Thymus (tissue), 14 donors: ENCODE measurements at places on chromosomes 1 and 21. TPM values are rescaled to one million over a fixed set of nuclear protein-coding genes. Genes with fewer than 3 reads are reported as not detected.

IL24 gene
- 0.09 TPM for total RNA-seq

CDKN2C gene
- 34.3 TPM for total RNA-seq

NR1I3 gene
- total RNA-seq: not detected

PRSS38 gene
- total RNA-seq: not detected

ARHGEF11 gene
- total RNA-seq: 4.5 TPM

SLC30A1 gene
- 5.7 TPM for total RNA-seq

NPR1 gene
- total RNA-seq: 2.5 TPM

IL12RB2 gene
- total RNA-seq: 4.6 TPM

VPS72 gene
- 47.2 TPM for total RNA-seq

ANXA9 gene
- 0.14 TPM for total RNA-seq

GRCh38 chr1:234396871-234397270 is 23.6 kb downstream of the COA6 start:
- peaks cover 29% of the 10 kb centered on the region for H3K36me3 ChIP-seq
- peaks cover 4% of the 10 kb centered on the region for H3K4me1 ChIP-seq
- H3K27me3 ChIP-seq: no peaks in the 10 kb centered on the region

DNA sequence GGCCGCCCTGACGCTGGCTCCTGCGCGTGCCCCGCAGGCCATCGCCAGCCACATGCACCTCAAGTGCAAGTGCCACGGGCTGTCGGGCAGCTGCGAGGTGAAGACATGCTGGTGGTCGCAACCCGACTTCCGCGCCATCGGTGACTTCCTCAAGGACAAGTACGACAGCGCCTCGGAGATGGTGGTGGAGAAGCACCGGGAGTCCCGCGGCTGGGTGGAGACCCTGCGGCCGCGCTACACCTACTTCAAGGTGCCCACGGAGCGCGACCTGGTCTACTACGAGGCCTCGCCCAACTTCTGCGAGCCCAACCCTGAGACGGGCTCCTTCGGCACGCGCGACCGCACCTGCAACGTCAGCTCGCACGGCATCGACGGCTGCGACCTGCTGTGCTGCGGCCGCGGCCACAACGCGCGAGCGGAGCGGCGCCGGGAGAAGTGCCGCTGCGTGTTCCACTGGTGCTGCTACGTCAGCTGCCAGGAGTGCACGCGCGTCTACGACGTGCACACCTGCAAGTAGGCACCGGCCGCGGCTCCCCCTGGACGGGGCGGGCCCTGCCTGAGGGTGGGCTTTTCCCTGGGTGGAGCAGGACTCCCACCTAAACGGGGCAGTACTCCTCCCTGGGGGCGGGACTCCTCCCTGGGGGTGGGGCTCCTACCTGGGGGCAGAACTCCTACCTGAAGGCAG is 23.4 kb upstream of the ARF1 start:
- peak; percentile 35 for DNase-seq
- H3K36me3 ChIP-seq: no peaks in the 10 kb centered on the region
- peak overlapping the region; percentile 29 for H3K4me3 ChIP-seq
- peaks cover 84% of the 10 kb centered on the region for H3K27me3 ChIP-seq

DNA sequence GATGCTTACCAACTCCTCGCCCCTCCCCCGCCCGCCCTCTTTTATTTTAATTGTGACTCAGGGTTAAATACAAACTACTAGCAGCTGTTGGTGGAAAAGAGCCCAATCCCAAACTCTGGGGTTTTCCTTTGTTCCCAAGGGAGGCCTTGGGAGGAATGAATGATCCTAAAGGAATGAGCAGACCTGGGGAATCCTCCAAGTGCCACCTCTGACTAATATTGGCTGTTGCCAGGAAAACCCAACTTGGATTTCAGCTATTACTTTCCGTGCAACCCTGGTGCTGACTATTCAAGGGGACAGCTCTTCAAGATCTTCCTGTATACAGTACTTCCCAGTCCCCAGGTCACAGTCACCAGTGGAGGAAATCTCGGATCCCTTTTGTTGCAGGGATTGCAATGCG is 1.3 kb upstream of the S100A10 start:
- H3K4me3 ChIP-seq: no peak overlapping the region
- no peak for DNase-seq
- H3K27ac ChIP-seq: no peak overlapping the region
- no peaks in the 10 kb centered on the region for H3K36me3 ChIP-seq
- peaks cover 20% of the 10 kb centered on the region for H3K4me1 ChIP-seq

GRCh38 chr21:45570826-45571601 is 28.8 kb upstream of the SLC19A1 start:
- no peak overlapping the region for H3K4me3 ChIP-seq
- no peak for DNase-seq
- H3K27me3 ChIP-seq: no peaks in the 10 kb centered on the region

- no peaks in the 10 kb centered on the region for H3K4me1 ChIP-seq
- no peak for DNase-seq
- H3K27me3 ChIP-seq: no peaks in the 10 kb centered on the region
- H3K4me3 ChIP-seq: no peak overlapping the region
- peaks cover 18% of the 10 kb centered on the region for H3K36me3 ChIP-seq
Measured at GRCh38 chr1:203778789-203779188, 13.8 kb downstream of the LAX1 start.

DNA sequence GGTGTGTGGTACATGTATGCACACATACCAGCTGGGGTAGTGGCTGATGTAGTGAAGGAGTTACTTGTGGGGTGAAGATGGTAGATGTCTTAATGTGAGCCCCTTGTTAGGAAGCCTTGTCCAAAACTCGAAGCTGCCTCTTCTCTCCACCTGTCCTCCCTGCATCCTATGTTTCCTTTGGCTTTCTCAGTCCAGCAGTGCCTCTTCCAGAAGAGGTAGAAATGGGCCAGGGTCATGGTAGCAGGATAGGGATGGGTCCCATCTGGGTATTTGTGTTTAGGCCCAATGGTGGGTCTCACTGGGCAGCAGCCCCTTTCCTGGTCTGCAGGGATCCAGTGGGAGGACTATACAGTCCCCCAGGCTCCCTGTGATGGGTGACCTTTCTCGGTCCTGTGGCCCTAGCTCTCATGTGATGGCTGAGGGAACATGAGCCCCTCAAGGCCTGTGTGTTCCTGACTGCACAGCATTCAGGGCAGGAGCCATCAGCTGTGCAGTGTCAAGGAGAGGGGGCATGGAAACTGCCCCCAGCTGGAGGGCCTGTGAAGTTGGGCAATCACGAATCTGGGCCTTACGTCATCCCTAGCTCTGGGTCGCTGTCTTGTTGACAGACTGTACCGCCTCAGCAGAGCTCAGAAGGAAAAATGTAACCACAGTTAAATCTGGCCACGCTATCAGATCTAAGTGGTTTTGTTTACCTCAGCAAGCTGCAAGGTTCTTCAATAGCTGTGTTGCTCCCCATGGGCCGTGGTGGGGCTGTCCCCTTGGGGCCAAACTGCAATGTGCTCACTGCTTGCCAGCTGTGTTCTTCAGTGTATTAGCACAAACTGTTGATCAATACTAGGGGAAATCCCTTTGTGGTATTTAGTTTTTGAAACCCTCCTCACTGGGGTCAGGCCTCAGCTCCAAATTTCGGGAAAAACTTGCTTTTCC is 82.7 kb downstream of the NOS1AP start:
- H3K4me1 ChIP-seq: no peaks in the 10 kb centered on the region
- H3K36me3 ChIP-seq: no peaks in the 10 kb centered on the region
- H3K27ac ChIP-seq: no peak overlapping the region
- no peak overlapping the region for H3K4me3 ChIP-seq
- no peak for DNase-seq
- H3K27me3 ChIP-seq: no peaks in the 10 kb centered on the region

DNA sequence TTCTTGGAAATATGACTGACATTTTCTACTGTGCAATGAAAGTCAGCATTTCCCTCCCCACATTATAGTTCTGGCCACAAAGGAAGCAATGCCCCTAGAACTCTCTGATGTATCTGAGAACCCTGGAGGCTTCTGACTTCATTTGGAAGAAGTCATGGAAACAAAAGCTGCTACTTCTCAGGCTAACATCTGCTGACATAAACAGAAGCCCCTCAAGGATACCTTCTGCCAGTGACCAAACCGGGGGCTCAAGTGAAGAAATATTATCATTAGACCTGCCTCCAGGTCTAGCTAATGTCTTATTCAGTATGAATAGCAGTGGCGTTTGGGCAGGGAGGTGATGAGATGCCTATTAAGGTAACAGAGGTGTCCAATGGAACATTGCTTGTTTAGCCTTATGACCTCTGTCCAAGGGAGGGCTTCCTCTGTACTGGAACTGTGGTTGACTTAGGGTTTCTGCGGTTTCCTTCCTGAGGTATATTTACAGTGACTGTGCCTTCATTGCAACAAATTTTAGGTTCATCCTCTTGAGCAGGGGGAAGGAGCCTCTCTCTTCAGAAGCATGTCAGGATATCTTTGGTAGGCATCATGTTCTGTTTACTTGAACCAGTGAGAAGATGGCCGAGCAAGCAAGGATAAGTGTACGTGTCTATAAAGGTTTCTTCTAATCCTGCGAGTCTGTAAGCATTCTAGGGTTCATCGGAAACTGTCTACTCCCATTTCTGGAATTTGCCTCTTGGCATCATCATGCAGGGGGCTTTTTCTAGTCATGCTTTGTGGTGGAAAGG is 161.7 kb downstream of the PBX1 start:
- no peaks in the 10 kb centered on the region for H3K36me3 ChIP-seq
- no peaks in the 10 kb centered on the region for H3K27me3 ChIP-seq
- no peaks in the 10 kb centered on the region for H3K4me1 ChIP-seq

DNA sequence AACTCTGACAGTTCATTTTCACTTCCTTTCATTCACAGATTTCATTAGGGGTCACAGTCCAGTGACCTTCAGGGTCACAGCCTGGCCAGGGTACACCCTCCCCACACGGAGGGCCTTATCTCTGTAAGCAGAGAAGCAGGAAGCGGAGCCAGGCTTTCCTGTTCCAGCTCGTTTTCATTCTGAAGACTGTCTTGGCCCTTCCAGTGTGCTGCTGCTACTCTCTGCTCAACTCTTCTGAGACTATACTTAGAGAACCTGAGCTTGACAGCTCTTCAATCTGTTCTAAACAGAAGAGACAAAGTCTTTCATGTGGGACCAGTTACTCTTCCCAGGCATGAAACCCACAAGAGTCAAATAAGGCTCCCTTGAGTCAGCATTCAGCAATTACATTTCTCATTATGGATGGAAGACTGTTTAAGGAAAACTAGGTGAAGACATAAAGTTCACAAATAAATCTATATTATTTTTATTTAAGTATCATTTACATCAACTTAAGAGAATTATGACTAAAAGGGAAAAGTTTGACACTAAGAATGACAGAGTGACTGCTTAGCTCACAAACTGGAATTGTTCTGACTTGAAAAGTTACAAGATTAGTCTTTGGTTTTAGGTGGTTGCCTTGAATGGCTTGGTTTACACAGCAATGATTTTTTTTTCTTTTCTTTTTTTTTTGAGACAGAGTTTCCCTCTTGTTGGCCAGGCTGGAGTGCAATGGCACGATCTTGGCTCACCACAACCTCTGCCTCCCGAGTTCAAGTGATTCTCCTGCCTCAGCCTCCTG is 4.8 kb upstream of the TDRD10 start:
- H3K4me1 ChIP-seq: no peaks in the 10 kb centered on the region
- peak overlapping the region; percentile 9 for H3K27ac ChIP-seq
- no peaks in the 10 kb centered on the region for H3K36me3 ChIP-seq
- H3K27me3 ChIP-seq: peaks cover 30% of the 10 kb centered on the region
- DNase-seq: peak; percentile 18

GRCh38 chr1:76500116-76500515 is 367.2 kb upstream of the ST6GALNAC5 start:
- no peak overlapping the region for H3K4me3 ChIP-seq
- no peaks in the 10 kb centered on the region for H3K27me3 ChIP-seq
- H3K36me3 ChIP-seq: no peaks in the 10 kb centered on the region
- no peak overlapping the region for H3K27ac ChIP-seq

DNA sequence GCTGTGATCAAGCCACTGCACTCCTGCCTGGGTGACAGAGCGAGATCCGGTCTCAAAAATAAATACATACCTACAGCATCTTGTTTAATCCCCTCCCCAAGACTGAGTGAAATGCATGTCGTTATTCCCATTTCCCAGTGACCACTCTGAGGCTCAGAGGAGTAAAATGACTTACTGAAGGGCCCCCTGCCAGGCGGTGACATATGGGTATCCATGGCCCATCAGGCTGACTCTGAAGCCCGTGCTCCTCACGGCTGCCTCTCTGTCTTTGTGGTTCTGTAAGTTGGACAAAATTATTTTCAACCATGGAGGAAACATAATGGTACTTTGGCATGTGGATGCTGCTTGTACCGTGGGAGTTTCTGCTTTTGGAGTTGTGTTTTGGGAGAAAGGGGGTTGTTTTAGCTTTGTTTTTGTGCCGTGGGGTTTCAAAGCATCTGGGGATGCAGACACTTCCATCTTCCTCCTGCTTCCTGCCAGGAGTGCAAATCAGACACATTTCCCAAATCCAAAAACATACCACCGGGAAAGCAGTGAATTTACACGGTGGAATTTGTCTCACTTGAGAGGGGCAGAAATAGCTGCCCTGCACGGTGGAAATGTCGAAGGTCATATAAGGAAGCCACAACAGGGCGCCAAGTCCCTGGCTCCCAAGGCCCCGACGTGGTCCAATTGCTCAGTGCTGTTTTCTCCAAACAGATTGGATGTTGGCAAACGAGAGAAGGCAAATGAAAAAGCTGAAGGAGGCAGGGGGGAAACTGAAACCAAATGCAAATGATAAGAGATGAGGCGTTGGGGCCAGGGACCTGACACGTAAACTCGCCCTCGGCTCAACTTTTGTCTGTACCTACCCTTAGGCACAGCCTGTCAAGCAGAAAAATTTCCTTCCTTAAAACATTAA is 17.1 kb upstream of the PINK1 start:
- no peaks in the 10 kb centered on the region for H3K4me1 ChIP-seq
- no peaks in the 10 kb centered on the region for H3K27me3 ChIP-seq
- H3K4me3 ChIP-seq: no peak overlapping the region

GRCh38 chr1:84347932-84348555 is 46.5 kb downstream of the SAMD13 start:
- H3K4me1 ChIP-seq: no peaks in the 10 kb centered on the region
- no peaks in the 10 kb centered on the region for H3K27me3 ChIP-seq

DNA sequence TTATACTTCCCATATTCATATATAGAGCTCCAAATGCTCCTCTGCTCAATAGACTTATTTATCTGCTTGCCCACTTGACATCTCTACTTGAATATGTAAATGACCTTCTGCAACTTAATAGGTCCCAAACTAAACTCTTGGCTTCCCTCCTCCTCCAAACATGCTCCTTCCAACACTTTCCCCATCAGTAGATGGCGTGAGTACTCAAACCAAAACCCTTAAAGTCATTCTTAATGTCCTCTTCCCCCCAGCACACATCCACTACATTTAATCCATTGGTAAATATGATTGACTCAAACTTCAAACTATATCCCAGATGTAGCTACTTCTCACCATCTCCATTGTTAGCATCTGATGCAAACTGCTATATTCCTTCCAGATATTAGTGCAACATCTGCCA is 48.5 kb upstream of the PBX1 start:
- DNase-seq: no peak
- no peaks in the 10 kb centered on the region for H3K4me1 ChIP-seq
- H3K36me3 ChIP-seq: no peaks in the 10 kb centered on the region
- no peaks in the 10 kb centered on the region for H3K27me3 ChIP-seq
- no peak overlapping the region for H3K4me3 ChIP-seq
- peak overlapping the region; percentile 33 for H3K27ac ChIP-seq

- H3K27me3 ChIP-seq: no peaks in the 10 kb centered on the region
- H3K4me1 ChIP-seq: no peaks in the 10 kb centered on the region
- H3K27ac ChIP-seq: no peak overlapping the region
- no peaks in the 10 kb centered on the region for H3K36me3 ChIP-seq
- DNase-seq: no peak
Measured at GRCh38 chr1:185530215-185530614, 204.0 kb upstream of the HMCN1 start.

GRCh38 chr1:3712573-3713535 is 39.4 kb upstream of the CCDC27 start:
- no peaks in the 10 kb centered on the region for H3K4me1 ChIP-seq
- no peaks in the 10 kb centered on the region for H3K36me3 ChIP-seq
- DNase-seq: no peak
- H3K4me3 ChIP-seq: no peak overlapping the region
